ENCODE measurements at places on chromosomes 12 and 14.
A peak's percentile ranks its signal among the peaks of the same experiment; 100 is the strongest.

- no peak for DNase-seq
Observed at GRCh38 chr14:54890788-54891187, 11.8 kb downstream of the GCH1 start.

DNA sequence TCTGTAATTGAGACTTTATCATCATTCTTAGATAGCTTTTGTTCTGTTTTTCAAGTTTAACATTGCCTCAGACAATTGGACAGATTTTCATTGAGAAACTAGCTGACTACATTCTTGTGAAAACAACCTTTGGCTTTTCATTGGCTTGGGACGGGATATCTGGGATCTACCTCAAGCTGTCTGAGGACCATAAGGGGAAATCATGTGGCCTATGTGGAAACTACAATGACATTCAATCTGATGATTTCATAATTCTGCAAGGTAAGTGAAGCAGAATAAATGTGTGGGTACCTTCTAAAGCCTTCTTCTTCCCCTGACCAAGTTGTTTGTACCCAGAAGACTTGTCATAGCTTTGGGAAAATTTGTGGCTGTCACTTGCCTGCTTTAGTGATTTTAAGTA, 133.5 kb downstream of the OTOGL start:
- DNase-seq: no peak

DNA sequence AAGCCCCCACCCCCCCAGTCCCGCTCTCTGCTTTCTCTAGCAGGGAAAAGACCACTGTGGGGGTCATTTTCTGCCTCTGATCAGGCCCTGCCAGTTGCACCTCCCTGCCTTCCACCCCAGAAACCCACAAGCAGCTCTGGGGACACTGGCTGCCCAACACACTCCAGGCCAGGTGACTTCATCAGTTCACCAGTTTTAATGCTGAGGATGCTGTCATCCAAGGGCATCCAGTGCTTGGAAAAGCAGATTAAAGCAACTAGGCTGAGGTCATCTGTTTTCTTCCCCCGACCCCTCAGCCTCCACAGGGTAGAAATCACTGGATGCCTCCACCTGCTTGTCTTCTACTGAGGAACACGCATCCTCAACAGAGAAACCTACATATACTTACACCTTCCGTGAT, 282.4 kb downstream of the DPF3 start:
- DNase-seq: no peak

DNA sequence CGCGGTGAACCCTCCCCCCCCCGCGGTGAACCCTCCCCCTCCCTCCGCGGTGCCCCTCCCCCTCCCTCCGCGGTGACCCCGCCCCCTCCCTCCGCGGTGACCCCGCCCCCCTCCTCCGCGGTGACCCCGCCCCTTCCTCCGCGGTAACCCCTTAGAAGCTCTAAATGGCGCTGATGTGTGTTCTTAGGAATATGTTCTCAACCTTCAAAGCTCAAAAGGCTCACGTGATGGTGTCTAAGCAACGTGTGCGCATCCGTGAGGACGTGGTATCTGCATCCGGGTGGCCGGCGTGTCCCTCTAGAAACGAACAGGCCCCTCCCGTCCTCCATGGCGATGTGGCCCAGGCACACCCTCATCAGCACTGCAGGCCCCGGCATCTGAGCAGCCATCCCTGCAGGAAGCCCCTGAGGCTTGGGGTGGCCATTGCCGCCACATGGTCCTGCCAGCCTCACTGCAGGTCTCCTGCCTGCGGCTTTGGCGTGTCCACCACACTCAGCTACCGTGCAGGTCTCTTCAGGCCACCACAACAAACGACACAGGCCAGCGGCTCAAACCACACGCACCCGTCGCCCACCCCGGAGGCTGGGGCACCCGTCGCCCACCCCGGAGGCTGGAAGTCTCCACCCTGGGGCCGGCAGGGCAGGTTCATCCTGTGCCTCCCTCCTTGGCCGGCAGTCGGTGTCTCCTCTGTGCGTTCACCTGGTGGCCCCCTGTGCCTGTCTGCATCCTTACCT, 14.5 kb upstream of the FBRSL1 start:
- no peak for DNase-seq

- no peak for DNase-seq
Observed at GRCh38 chr12:122203301-122204166, at the start of gene B3GNT4. TSS of gene B3GNT4 (plus strand) at chr12:122203709. CDS start at chr12:122204619, 910 bp downstream.

GRCh38 chr12:127083008-127083949, 1183.7 kb upstream of the TMEM132C start:
- no peak for DNase-seq

- DNase-seq: no peak
Observed at GRCh38 chr12:49669796-49670195, 37.4 kb downstream of the FMNL3 start.

DNA sequence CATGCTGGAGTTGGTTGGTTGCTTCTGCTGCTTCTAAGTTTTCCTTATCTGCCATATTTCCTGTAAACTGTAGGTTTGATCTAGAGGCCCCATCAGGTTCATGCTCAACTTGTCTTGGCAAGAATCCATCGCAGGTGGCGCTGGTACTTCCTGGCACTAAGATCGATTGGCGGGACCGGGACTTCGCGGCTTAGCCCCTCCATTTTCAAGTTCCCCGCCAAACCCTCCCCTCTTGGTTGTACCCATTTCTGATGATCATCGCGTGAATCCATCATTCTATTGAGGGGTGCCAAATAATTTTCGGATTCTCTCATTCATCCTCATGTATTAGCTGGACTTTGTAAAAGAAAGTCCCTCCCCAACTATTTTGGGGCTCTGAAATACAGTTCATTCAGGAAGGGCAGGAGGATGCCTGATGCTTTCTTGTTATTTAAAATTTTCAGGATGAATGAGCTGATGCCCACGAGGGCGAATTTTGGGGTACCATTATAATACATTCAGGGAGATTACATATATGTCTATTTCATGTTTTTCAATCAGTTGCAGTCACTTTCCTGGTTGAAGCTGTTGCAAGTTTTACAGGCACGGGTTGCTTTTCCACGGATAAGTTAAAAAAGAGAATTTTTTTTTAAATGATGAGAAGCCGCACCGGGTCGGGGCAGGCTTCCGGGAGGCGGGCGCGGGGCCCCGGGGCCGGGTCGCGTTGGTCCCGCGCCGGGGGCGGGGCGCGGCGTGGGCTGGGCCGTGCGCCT, 395 bp upstream of the BRI3BP start:
- DNase-seq: peak; percentile 18

DNA sequence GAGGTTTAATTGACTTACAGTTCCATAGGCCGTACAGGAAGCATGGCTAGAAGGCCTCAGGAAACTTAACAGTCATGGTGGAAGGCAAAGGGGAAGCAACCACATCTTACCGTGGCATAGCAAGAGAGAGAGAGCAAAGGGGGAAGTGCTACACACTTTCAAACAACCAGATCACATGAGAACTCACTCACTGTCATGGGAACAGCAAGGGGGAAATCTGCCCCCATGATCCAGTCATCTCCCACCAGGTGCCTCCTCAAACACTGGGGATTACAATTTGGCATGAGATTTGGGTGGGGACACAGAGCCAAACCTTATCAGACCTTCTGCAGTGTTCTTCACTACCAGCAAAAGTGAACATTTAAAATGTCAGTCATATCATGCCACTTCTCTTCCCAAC, 58.9 kb downstream of the USP15 start:
- no peak for DNase-seq

GRCh38 chr12:66048218-66048834, 82.2 kb downstream of the LLPH start:
- DNase-seq: no peak

- no peak for DNase-seq
Observed at GRCh38 chr14:104784846-104785707, 10.5 kb downstream of the AKT1 start.

GRCh38 chr12:100529756-100530350, 43.6 kb upstream of the GAS2L3 start:
- DNase-seq: no peak

DNA sequence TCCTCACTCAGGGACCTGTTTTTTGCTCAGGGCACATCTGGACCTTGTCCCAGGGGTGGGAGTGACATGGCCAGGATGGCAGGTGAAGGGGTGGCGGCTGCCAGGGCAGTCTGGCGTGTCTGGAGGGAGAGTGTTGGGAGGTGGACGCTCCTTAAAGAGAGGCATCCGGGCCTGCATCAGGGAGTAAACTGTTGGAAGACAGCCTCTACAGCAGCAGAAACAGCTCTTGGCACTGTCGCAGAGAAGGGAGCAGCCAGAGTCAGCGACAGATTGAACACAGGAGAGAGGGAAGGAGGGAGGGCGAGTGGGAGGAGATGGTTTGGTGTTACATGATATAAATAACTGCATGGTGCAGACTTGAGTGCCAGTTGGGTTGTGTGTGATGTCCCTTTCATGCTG, 52.8 kb downstream of the IGF1 start:
- no peak for DNase-seq

DNA sequence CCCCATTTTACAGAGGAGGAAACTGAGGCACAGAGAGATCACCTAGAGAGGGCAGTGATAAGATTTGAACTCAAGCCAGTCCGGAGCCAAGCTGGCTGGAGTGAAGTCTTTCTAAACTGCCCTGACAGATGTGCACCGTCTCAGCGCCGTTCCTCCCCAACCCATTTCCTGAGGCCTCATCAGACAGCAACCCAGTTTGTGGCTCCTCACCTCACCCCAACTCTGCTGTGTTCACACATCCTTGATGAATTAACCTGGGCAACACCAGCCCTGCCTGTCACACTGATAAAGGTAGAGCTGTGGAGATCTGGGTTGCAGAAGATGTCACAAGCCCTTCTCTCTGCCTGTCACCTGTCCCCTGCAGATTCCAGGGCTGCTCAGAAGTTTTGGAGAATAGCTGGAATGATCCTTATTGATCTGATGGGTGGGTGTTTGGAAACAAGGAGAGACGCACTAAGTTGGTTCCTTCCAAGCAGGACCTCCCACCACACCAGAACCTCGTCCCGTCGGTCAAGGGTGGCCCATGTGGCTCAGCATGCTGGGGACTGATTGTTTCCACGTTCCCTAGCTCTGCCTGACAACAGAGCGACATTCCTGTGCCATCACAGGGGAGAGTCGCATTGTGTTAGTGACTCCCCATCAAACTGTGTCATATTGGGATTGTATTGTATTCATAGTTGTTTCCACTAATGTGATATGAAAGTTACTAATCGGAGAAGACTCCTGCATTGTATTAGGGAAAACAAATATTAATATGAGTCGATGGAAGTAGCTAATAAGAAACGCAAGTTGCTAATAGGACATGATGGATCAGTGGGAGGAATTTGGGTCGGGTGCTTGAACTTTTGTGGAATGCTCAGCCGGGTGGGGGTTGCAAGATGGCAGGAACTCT, 200.6 kb downstream of the PHETA1 start:
- no peak for DNase-seq

GRCh38 chr12:46547421-46548354, 175.1 kb upstream of the SLC38A2 start:
- DNase-seq: no peak

GRCh38 chr12:100186071-100186470, 14.5 kb upstream of the ACTR6 start:
- DNase-seq: no peak

- no peak for DNase-seq
Observed at GRCh38 chr14:30958555-30959407, 66.7 kb upstream of the AP4S1 start.

- DNase-seq: no peak
Observed at GRCh38 chr14:99249389-99249788, 22.6 kb downstream of the BCL11B start.

- no peak for DNase-seq
Observed at GRCh38 chr12:52836042-52836466, 1.9 kb upstream of the KRT79 start.

DNA sequence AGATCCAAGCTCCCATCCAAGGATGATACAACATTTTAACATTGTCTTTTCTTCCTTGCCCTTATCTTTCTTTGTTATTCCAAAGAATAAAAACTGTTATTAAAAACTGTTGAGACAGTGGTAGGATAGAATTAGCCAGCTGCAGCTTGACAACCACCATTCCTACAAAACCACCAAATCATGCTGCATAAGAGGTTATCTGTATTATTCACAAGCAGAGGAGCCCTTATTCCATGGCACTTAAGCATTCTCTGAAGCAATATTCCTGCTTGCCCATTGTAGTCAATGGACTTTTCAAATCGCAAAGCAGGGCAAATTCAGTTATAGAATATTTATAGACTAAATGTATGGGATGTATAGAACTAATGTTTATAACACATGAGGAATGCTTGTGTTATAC, 3.4 kb downstream of the ABCD2 start:
- DNase-seq: no peak

GRCh38 chr12:1044199-1044598, 53.2 kb downstream of the ERC1 start:
- DNase-seq: no peak

DNA sequence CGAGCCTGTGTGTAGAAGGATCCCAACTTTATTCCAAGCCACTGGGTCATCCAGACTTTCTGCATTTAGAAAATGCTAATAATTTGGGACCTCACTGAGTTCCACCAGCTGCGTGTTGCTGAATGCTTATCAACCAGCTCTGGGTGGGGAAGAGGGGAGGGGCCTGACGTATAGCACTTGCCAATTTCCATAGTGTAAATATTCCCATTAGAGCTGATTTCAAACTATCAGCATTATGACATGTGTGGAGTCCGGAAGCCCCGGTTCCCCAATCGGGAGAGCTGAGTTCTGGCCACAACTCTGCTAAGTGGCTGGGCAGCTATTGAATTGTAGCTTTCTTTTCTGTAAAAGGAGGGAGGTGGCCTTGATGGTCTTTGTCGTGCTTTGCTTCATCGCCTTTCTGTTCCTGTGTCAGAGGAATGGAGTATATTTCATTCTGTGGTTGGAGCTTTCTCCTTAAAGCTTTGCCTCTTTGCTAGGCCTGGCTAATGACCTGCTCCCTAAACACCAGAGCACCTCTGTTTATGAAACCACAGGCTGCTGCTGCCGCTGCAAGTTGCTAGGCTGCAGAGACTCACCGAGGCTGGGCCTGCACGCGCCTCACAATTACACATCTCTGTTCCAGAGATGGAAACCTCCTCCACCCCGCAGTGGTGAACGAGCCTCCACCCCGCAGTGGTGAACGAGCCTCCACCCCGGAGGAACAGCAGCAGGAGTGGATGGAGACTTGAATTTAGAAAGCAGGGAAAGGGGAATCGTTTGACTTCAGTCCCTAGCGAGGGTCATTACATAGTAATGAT, 7.7 kb upstream of the BCL7A start:
- no peak for DNase-seq

DNA sequence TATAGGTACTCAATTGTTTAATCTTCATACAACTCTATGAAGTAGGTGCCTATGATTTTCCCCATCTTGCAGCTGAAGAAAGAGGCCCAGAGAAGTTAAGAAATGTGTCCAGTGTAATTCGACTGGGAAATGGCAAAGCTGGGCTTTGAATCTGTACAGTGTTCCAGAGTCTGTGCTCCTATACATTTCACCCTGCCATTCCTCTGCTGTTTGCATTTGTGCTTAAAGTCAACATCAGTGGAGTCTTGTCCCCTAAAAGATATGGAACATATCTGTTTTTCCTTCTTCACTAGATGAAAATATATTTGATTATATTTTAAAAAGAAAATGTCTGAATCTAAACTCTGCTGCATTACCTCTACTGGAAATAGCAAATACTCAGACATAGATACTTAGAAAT, 88.6 kb downstream of the SEC23A start:
- DNase-seq: no peak
